ENCODE measurements at places on chromosomes 2 and 18.

DNA sequence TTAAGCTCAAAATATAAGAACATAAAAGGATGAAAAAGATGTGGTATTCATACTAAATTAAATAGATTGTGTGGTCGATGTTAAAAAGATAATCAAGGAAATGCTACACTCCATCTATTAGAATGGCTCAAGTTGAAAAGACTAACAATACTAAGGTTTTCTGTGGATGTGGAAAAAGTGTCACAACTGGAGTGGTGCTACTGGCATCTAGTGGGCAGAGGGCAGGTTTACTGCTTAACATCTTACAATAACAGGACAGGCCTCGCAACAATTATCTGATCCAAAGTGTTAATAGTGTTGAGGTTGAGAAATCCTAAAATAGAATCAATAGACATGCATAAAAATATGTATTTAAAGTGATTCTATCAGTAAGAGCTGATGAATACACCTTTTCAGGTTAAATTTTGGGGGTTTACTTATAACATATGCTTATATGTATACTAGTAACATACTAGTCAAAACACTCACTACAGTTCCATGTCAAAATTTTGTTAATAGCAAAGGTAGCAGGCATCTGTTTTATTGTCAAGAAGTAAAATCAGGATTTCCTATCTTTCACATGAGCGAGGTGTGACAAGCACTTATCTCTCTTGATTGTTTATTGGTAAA, 91.5 kb upstream of the TMEFF2 start:
- DNase-seq, result no peak

GRCh38 chr18:6313415-6313814, 101.3 kb downstream of the L3MBTL4 start:
- no peak for DNase-seq

GRCh38 chr2:174787487-174788205, 23.4 kb upstream of the CHRNA1 start:
- DNase-seq, result no peak

DNA sequence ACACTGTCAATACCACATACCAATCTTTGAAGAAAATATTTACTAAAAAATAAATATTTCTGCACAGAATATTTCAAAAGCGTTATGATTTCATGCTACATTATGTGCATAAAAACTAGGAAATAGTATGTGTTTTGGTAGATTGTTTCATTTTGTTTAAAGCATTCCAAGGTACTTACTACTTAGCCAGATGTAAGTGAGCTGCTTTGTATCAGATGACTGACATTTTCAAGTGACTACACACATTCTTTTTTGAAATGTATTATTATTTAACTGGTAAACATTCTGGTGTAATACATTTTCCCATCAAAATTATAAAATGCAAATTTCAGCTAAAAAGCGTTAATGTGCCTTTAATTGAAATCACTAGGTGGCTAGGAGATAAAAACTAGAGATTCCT, 21.5 kb downstream of the GCA start:
- no peak for DNase-seq

- no peak for DNase-seq
Measured at GRCh38 chr18:77086656-77087392, 45.8 kb downstream of the MBP start.

GRCh38 chr2:81290846-81291245, 986.3 kb upstream of the LRRTM1 start:
- DNase-seq, result no peak

All from activated CD8-positive, alpha-beta memory T cell treated with anti-CD3 and anti-CD28 coated beads for 1 hour (primary cell).